ENCODE measurements at places on chromosomes 12 and 14. TPM values are rescaled to one million over a fixed set of nuclear protein-coding genes. Genes with fewer than 3 reads are reported as not detected.
A peak's percentile ranks its signal among the peaks of the same experiment; 100 is the strongest.

The KRT6C gene
- not detected for total RNA-seq

DNA sequence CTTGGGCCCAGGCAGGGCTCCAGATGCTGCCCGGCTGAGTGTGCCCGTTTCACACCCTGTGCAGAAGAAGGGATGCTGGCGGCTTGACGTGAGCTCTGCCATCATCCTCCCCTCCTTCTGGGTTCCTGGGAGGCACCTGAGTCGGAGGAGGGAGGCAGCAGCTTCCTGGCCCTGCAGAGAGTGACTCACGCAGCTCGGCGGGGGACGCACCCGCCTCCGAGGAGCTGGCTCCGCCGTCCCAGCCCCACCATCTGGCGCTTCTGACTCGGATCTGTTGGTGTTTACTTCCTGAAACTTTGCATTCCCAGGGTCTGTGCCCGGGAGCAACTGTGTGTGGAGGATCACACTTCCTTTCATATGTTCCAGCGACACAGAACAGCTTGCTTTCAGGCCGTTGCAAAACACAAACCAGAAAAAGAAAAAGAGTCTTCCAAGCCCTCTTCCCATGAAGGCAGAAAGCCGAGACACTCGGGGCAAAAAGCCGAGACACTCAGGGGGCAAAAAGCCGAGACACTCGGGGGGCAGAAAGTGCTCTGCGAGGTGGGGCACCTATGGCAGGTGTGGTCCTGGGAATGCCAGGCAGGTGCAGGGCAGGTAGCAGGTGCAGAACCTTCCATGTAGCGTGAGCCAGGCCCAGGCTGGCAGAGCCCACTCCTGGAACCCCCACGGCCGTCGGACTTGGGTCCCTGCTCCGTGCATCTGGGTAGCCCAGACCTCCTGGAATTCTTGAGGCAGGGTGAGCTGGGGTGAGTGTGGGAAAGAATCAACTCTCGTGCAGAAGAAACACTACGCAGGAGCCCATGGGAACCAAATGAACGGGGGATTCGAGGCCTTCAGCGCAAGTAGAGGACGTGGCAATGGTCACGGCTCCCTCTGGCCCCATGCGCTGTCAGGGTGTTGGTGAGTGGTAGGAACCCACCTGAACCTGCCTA, 27.6 kb upstream of the GALNT9 start:
- DNase-seq, result no peak

DNA sequence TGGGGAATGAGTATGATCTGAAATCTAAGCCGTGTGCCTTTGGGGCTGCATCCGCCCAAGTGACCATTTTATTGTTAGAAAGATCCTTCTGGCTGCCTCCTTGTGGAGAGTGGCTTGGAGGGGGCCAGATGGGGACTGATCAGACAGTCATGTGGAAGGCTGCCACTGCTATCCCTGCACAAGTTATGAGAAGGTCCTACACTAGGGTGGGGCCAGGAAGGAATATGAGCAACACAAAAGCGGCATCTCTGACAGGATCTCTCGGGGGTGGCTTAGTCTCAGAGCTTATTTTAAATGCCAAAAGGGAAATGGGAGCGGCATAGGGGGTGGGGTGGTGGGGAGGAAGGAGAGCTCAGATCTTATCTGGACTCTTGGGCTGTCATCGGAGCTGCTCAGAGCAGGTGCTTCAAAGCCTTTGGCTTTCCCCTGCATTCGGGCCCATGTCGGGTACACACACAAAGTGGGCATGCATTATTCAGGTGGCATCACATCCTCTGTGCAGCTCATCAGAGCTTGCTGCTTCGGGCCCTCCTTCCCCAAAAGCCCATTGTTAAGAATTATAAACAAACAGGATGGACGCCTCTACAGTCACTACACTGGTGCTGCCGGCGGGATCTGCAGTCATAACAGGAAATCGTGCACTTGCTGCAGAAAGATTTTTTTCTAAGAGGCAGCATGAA, 805.4 kb downstream of the VRK1 start:
- peak; percentile 61 for DNase-seq

DNA sequence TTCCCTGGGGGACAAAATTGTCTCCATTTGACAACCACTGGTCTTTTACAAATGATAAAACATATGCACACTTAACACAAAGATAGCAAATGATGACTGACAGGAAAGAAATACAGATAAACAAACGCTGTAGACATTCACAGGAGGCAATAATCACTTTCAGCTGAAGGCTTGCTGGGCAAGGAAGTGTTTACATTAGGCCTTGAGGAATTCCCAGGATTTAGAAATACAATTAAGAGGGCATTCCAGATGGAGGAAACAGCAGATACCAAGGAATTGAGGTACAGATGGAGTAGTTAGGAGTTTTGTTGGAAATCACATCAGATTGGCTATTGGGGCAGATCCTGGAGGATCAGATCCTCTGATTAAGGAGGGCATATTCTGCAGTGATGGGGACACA, 93.9 kb downstream of the DYRK2 start:
- DNase-seq, result no peak

The PAPLN gene
- total RNA-seq, result 0.58 TPM

- DNase-seq, result no peak
Measured at GRCh38 chr12:76644950-76645349, 85.4 kb upstream of the OSBPL8 start.

The ADGRD1 gene
- total RNA-seq, result 2.0 TPM

- DNase-seq, result peak; percentile 67
Measured at GRCh38 chr12:118120579-118121363, 15.2 kb upstream of the PEBP1 start.

The SSTR1 gene
- not detected for total RNA-seq

DNA sequence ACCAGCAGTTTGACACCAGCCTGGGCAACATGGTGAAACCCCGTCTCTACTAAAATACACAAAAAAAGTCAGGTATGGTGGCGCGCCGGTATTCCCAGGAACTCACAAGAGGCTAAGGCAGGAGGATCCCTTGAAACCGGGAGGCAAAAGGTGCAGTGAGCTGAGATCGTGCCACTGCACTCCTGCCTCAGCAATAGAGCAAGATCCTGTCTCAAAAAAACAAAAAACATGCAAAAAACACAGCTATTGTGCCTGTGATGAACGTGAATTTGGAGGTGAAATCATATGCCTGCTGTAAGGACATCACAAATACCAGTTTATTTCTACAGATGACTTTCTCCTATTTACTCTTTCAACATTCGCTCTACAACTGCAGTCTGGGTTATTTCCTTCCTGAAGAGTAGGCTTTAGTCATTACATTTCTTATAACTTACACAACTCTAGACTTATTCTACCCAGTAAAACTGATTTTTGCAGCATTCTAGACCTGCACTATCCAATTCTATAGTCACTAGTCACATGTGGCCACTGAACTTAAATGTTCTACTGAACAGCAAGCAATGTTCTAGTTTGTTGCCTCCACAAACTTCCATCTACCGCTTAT, 48.3 kb downstream of the HNRNPC start:
- DNase-seq, result no peak

DNA sequence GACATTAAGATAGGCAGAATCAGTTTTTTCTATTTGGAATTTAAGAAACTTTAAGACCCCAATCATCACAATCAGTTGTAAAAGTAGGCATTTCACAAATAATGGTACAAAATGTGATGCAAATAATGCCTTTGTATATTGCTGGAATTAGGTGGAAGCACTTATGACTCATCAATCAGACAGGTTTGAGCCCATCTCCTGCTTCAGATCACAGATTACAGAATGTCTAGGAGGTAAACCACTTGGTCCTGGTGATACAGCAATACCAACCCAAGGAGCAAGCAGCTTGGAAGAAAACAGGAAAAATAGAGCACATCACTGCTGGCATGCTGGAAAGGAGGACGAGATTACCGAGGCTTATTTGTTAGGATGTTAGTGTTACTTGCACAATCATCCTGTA, 57.6 kb downstream of the C12orf56 start:
- no peak for DNase-seq

- no peak for DNase-seq
Measured at GRCh38 chr14:75069811-75070145, 337 bp downstream of the ZC2HC1C start.

GRCh38 chr14:59435987-59436386, 29.2 kb downstream of the GPR135 start:
- no peak for DNase-seq

GRCh38 chr14:76902591-76902990, 76.4 kb downstream of the LRRC74A start:
- DNase-seq, result no peak

The B3GNT4 gene
- total RNA-seq, result 0.55 TPM

The TAPBPL gene
- total RNA-seq, result 29.6 TPM

GRCh38 chr14:72013721-72014345, 81.6 kb downstream of the RGS6 start:
- no peak for DNase-seq

The GAS2L3 gene
- 6.8 TPM for total RNA-seq

DNA sequence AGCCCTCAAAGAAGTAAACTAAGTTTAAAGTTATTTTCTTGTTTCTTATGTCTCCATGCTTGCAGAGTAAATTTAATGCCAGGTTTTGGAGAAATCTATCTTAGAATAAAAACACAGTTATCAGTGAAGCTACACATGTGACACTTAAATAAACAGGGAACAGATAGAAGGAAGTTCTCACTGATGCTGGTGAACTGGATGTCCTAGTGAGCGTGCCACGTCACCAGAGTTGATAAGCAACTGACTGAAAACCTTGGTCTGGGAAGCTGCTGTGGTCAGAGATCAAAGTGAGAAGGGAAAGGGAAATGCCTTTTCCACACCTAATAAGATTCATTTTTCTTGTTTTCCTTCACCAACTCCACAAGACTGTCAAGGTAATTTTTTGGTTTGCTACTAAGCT, 74.8 kb upstream of the PCED1B start:
- DNase-seq, result no peak

The PTGER2 gene
- 6.2 TPM for total RNA-seq

- DNase-seq, result no peak
Measured at GRCh38 chr14:99841436-99842071, 48.3 kb downstream of the EML1 start.

DNA sequence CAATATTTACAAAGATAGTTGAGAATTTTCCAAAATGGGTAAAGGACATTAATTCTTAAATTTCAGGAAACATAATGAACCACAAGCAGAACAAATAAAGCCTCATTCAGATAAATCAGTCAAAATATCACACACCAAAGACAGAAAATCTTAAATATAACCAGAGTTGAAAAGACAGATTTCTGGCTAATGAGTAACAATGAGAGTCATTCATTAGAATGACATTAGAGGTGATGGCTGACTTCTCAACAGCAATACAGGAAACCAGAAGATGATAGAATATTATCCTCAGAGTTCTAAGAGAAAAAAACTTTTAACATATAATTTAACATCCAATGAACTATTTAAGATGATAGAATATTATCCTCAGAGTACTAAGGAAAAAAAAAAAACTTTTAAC, 124.2 kb downstream of the DENND5B start:
- DNase-seq, result no peak

DNA sequence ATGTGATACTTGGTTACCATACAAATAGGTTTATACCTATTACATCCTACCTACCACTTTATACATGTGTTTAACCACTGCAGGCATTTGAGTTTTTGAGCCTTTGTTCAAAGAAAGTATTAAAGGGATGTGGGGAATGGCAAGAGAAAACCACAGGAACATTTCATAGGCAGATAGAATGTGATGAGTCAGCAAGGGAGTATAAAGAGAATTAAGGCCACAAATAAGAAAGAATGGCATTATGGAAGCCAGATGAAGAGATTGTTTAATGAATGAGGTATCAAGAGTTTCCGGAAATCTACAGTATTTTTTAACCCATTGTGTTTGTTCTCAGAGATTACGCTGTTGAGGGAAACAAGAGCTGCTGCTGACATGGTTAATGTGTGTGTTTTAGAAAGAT, 66.9 kb downstream of the METTL25 start:
- no peak for DNase-seq

- no peak for DNase-seq
Measured at GRCh38 chr12:91851741-91852477, 293.7 kb downstream of the BTG1 start.

DNA sequence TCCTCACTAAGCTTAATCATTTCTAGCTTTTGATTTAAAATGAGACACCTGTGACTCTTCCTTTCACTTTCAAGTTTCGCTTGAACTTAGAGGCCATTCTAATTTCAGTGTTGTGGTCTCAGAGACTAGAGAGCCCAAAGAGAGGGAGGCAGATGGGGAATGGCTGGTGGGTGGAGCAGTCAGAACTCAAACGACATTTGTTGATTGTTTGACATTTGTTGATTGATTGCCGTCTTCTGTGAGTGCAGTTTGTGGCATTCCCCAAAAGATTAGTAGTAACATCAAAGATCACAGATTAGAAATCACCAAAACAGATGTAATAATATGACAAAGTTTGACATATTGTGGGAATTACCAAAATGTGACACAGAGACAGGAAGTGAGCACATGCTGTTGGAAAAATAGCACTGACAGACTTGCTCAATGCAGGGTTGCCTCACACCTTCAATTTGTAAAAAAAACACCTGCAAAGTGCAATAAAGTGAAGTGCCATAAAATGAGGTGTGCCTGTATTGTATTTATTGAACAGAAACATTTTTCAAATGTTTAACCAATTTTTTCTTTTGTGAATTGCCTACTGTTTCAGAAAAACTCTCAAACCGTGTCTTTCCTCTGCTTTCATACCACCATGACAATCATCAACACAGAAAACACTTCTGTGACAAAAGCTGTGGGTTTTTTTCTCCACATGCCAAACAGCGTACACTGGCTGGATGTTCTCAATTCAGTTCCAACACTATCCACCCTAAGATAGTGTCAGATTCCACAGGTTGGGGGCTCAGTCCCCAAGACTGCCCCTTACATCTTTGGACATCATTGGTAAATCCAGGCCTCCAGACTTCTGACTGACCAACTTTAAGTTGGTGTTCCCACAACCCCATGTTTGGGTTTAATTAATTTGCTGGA, 376.3 kb upstream of the RGS6 start:
- peak; percentile 74 for DNase-seq

DNA sequence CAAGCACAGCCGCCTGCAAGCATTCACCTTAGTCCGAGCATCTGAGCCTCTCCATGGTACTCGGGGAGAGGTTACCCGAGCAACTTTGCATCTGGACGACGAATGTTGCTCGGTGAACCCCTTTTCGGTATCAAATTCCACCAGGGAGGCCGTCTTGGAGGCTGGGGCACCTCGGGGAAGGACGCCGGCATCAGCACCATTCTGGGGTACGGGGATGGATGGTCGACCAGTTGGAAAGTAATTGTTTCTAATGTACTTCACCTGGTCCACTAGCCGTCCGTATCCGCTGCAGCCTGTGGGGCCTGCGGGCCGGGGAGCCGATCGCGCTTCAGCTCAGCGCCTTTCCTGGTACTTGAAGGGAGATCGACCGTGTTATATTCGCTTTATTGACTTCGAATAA, 161.7 kb upstream of the RTL1 start:
- DNase-seq, result no peak

- DNase-seq, result no peak
Measured at GRCh38 chr12:76407710-76408109, 59.5 kb upstream of the BBS10 start.

DNA sequence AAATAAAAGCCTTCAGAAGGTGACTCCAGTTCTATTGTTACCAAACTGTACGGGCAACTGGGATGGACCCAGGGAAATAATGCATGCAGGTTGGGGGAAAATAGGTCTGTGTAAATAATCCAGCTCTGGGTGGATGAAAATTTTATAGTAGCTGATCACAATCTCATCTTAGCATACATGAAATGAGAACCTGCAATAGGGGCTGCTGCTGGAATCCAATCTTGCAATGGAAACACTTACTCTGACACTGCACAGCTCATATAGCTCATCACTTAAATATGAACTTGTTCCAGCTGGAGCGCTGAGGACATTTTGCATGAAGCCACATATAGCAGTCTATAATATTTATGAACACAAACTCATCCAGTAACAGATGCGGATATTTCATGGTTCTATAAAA, 40.1 kb upstream of the GAS2L3 start:
- DNase-seq, result no peak

Data from activated T-cell treated with anti-CD3 and anti-CD28 coated beads, Interleukin-2, amount 50 U/mL, for 72 hours (primary cell).